Renal cortex interstitium (tissue), 15 donors: ENCODE measurements at places on chromosomes 1 and 21.

GRCh38 chr1:8763888-8764287 is 53.6 kb downstream of the RERE start:
- DNase-seq: no peak

GRCh38 chr21:46347791-46348381 is 23.9 kb downstream of the PCNT start:
- DNase-seq: no peak

DNA sequence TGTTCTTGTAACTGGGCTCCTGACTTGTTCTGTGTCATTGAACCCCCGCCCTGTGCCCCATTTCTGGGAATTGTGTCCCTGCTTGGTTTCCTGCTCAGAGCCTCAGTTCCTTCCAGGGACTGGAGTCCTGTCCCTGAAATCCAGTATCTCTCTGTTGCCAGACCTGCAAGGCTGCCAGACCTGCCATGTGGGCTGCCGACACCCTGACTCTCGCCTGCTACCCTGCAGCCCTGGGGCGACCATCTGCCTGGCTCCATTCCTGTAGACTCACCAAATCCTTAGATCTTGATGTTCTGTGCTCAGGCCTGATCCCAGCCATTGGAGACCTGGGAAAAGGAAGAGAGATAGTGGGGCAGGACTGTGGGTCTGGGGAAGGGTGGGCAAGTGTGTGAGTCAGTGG is 383.3 kb upstream of the PROX1 start:
- DNase-seq: no peak

DNA sequence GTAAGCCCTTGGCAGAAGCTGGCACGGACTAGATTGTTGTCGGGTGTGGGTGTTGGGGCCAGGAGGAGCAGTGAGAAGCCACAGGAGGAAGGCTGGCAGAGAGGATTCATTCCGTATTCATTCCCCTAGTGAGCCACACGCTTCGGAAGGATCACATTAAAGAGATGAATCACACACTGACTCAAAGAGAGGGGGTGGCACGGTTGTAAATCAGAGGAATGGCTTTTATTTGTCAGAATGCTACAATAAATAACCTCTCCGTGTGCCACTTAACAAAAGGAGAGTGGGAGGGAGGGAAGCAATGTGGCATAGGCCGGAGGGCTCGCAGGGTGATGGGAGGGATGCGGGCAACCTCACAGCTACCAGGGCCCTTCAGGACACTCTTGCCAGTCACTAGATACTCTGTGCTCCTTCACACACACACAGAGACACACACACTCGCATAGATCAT is 135.5 kb downstream of the HIVEP3 start:
- no peak for DNase-seq

- DNase-seq: no peak
Measured at GRCh38 chr1:27772036-27772931, 735 bp upstream of the STX12 start.

DNA sequence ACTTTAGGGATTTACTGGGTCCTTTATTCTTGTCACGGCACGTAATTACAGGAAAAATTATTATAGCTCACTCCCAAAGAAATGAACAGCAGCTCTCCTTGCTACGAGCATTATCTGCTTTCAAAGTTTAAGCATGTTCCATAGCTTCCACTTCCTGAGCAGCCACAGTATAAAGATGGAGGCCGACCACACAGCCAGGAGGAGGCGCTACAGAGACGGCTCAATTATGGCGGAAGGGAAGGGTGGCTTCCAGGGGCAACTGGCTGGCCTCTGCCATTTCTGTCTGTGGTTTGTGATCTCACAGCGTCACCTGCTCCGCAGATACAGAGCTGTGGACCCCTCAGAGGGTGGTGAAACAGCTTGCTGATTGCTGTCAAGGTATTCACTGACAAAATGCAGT is 212.3 kb upstream of the GREM2 start:
- no peak for DNase-seq
